ENCODE measurements at places on chromosomes 1 and 21. TPM values are rescaled to one million over a fixed set of nuclear protein-coding genes. Genes with fewer than 3 reads are reported as not detected.

KIF14 gene
- total RNA-seq = 9.3 TPM

SPRR2D gene
- total RNA-seq = not detected

ZBTB8B gene
- total RNA-seq = not detected

NPR1 gene
- total RNA-seq = not detected

IGSF21 gene
- not detected for total RNA-seq

PTPN22 gene
- 66.5 TPM for total RNA-seq

TMEM82 gene
- total RNA-seq = not detected

PPP2R5A gene
- 46.1 TPM for total RNA-seq

DNA sequence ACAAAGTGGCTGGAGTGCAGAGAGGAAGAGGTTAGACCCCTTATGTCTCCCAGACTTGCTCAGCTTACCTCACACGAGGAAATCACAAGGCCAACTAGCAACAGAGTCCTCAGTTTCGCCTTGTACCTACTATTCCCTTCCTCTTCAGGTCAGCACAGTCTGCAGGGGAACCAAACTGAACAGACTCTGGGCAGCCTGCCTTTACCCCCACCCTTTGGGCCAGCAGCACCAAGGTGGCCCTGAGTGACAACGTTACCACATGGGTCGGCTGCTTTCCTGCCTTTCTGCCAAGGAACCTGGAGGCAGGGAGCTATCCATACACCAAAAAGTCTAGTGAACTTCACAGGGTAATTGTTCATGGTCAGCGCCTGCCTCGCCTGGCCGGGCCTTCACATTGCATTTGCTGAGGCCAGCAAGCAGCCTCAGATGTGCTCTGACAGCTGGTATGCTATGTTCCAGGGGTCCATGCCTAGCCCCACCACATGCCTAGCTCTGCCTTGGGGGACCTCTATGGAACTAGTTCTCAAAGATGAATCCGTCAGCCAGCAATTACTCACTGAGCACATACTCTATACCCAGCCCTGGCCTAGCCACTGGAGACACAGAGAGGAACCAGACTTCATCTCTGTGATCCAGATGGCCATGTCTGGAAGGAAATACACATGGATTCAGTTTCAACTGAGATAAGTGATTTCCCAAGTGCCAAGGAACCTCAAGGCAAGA lies 69.6 kb downstream of the DMAP1 start:
- no peak for DNase-seq

DNA sequence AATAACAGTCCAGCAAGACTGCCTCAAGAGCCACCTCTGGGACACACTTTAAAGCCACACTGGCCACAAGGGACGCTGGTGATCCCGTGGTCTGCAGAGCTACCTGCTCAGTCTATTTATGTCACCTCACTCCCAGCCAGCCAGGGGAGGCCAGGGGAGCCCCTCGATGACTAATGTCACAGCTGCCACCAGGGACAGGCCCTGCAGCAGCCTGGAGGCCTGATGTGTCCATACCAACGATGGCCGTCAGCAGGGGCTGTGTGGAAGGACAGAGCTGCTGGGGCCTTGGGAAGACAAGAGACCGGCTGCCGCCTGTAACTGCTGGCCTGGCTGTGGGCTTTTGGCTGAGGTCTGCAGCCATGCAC lies 71.0 kb downstream of the SIK1 start:
- no peak for DNase-seq

GRCh38 chr1:15959827-15960446 lies 16.0 kb downstream of the ZBTB17 start:
- DNase-seq = no peak

- DNase-seq = no peak
Measured at GRCh38 chr1:159088050-159088449, 11.5 kb upstream of the AIM2 start.

DNA sequence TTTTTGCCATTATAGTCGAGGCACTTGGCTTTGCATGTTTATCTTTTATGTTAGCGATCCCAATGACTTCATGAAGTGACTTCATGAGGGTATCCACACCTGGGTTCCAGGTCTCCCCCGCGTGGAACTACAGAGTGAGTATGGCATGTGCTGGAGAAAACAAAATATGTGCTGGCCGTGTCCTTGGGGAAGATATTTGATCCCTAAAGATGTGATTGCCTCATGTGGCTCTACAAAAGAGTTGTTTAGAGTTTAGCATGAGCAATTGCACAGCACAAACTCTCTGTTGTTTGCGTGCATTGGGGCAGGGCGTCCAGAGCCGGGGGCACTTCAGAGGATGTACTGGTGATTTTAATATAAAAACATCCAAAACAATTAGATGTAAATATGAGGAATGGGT lies 4.8 kb downstream of the IL10RB start:
- DNase-seq = no peak

GRCh38 chr1:196143602-196144342 lies 464.5 kb downstream of the KCNT2 start:
- no peak for DNase-seq

- DNase-seq = no peak
Measured at GRCh38 chr1:211816586-211816985, 14.0 kb downstream of the LPGAT1 start.

GRCh38 chr1:154824179-154825000 lies 45.7 kb downstream of the KCNN3 start:
- no peak for DNase-seq

- peak; percentile 41 for DNase-seq
Measured at GRCh38 chr21:45468051-45468970, 63.3 kb downstream of the COL18A1 start.

- DNase-seq = no peak
Measured at GRCh38 chr21:41923631-41924367, 30.0 kb downstream of the C2CD2 start.

DNA sequence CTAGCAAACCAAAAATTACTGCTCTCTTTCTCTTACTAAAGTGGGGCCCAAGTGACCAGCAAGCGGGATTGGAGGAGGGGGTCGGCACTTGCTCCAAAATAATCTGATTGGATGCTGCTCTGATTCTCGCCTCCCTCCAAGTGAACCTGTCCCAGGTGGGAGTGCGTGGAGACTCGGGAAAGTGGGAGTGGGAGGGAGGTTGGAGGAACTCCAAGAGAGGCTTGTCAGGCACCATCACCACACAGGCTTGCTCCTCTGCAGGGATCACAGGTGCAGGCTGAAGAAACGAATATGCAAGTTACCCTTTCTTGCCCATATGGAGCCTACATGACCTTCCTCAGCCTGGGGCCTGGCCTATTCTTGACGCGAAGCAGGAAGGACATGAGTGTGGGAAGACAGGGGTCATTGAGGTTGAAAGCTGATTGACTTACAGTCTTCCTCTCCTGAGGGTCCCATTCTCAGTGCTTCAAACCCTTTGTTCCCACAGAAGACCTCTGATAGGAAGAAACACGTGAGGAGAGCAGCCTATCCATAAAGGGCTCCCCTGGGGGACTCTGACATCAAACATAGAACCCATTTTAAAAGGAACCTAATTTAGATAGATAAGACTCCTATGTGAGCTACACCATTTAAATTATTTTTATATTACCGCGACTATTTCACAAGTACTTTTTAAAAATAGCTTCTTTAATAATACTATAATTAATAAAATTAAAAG lies 14.2 kb downstream of the RGS8 start:
- no peak for DNase-seq

GRCh38 chr1:91876040-91876470 lies 9.9 kb downstream of the TGFBR3 start:
- no peak for DNase-seq

- DNase-seq = no peak
Measured at GRCh38 chr1:97088391-97088790, 366.8 kb downstream of the PTBP2 start.

GRCh38 chr1:222976453-222976852 lies 161.6 kb downstream of the DISP1 start:
- no peak for DNase-seq

DNA sequence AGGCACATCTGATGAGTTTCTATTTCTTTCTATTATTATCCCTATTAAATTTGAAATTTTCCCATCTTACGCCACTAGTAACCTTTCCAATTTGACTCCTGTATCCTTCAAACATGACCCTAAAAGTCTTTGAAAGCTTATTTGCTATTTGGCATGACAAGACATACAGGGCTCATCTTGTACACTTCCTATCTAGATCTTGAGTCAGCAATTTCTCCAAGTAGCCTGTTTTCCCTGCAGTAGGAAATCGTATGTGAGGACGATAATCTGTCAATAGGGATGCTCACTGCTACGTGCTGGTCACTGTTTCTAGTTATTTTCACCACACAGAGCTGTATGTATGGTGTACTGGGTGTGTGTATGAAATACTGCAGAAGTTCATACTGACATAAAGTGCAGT lies 142.7 kb downstream of the CDC42BPA start:
- DNase-seq = no peak

GRCh38 chr1:29833581-29833980 lies 597.3 kb downstream of the PTPRU start:
- no peak for DNase-seq

GRCh38 chr1:97053268-97053667 lies 331.7 kb downstream of the PTBP2 start:
- no peak for DNase-seq

DNA sequence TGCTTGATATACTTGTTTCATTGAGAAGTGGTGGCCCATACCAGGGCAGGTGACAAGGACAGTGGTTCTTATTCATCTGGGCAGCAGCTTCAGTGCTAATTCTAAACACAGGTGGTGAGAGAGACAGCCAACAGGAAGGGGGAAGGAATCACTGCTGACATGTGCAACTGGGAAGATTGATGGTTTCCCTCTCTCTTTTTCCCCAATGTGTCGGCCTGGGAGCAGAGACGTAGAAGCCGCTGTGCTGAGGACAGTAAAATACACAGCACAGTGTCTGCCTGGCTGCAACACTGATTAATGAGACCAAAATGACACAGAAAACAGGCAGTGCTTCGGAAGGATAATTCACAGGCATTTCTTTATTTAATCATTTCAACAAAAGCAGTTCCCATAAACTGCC lies 48.8 kb downstream of the WARS2 start:
- DNase-seq = no peak

- DNase-seq = no peak
Measured at GRCh38 chr21:44524414-44525371, 15.3 kb downstream of the KRTAP10-1 start.

DNA sequence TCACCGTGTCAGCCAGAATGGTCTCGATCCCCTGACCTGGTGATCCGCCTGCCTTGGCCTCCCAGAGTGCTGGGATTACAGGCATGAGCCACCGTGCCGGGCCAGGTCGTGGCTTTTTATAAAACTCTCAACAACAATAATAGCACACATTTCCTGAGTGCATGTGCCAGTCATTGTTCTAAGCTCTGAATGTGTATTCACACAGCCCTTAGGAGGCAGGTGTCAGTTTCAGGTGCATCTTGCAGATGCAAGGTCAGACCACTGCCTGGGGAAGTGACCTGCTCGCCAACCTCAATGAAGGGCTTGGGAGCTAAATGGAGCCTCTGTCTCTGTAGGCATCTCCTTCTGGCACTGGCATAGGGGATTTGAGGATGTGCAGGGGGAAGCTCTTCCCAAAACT lies 1.6 kb upstream of the LEFTY2 start:
- DNase-seq = no peak

GRCh38 chr1:27868932-27869718 lies 3.2 kb upstream of the THEMIS2 start:
- peak; percentile 45 for DNase-seq

DNA sequence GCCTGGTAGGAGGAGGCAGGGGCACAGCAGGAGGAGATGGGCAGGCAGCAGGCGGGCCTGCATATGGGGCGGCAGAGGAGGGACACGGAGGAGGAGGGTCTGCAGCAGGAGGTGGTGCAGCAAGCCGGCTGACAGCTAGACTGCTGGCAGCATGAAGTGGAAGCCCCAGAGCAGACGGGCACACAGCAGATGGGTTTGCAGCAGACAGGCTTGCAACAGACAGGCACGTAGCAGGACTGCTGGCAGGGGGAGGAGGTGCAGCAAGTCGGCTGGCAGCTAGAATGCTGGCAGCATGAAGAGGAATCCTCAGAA lies 615 bp downstream of the KRTAP10-5 start:
- DNase-seq = no peak

- no peak for DNase-seq
Measured at GRCh38 chr1:109395602-109396512, 1.9 kb downstream of the SORT1 start.

- peak; percentile 5 for DNase-seq
Measured at GRCh38 chr1:203796236-203796605, 798 bp downstream of the ZBED6 start.

DNA sequence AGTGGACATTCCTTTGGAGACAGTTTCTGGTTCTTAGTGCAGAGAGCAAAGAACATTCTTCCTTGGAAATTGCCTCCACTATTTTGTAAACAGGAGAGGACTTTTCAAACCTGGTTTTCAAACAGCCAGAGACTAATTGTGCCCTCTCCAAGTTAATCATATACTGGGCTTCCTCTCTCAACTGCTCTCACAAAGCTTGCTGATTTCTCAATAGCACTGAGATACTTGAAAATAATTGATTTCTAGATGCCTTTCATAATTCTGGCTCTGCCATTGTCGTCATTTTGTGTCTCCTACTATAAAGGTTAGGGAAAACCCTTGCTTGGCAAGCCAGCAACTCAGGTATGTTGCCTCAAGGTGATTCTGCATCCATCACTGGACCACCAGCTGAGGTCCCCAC lies 56.0 kb downstream of the KCNJ15 start:
- DNase-seq = no peak

- no peak for DNase-seq
Measured at GRCh38 chr1:245007852-245008251, 143.5 kb upstream of the HNRNPU start.

DNA sequence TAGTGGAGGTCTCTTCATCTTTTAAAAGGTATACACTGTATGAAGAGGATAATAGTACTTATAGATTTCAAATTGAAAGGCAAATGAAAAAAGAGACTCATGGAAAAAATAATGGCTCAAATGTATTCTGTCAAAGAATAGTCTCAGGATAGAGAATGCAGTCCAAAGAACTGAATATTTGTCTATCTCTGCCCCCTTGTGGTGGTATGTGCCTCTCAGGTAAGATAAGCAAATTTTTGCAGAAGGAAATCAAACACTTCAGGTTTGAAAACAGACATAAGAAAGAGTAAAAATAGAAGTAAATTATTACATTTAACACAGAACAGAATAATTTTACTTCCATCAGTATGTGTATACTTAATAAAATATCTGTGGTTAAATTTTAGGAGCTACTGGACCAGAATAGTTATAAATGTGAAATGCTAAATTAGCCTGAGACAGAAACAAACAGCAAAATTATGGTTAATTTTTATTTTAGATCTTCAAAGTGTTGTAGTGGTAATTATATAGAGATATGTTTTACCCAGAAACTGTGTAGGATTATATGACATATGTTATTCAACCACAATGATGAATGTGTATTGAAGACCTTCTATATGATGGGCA lies 164.4 kb upstream of the PALMD start:
- peak; percentile 40 for DNase-seq

DNA sequence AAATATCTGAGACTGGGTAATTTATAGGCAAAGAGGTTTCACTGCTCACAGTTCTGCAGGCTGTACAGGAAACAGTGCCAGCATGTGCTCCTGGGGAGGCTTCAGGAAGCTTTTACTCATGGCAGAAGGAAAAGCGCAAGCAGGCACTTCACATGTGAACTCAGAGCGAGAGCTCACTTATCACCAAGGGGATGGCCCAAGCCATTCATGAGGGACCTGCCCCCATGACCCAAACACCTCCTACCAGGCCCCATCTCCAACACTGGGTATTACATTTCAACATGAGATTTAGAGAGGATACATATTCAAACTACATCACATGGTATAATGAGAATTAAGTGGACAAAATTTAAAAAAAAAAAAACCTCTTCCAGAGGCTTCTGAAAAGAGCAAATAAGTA lies 13.7 kb downstream of the WASF2 start:
- no peak for DNase-seq

GRCh38 chr1:158496374-158496773 lies 24.4 kb downstream of the OR10R2 start:
- DNase-seq = no peak

- DNase-seq = no peak
Measured at GRCh38 chr1:48223366-48224240, 1.1 kb downstream of the SLC5A9 start.

GRCh38 chr1:162939035-162939434 lies 78.1 kb upstream of the CCDC190 start:
- DNase-seq = no peak

All from CD8-positive, alpha-beta memory T cell (primary cell).